Activated T-cell treated with anti-CD3 and anti-CD28 coated beads, Interleukin-2, amount 50 U/mL, for 72 hours (primary cell): ENCODE measurements at places on chromosomes 13 and 19.

DNA sequence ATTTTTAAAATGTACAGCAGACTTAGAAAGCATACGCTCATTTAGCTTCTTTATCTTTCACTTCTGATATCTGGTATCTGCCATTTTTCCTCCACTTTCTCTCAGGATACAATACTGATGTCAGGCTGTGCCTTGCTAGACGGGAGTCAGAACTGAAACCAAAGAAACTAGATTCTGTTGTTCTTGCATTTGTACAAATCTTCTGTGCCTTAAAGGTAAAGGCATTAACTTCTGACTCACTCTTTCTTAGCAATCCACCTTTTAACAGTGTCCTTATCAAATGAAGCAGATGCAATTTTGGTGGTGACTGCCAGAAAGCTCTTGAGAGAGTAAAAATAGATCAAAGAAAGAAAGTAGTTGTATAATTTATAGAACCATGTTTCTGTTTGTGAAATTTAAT is 370.4 kb downstream of the PCDH20 start:
- no peak for DNase-seq

GRCh38 chr19:46609511-46610412 is 8.6 kb downstream of the CALM3 start:
- DNase-seq: no peak

DNA sequence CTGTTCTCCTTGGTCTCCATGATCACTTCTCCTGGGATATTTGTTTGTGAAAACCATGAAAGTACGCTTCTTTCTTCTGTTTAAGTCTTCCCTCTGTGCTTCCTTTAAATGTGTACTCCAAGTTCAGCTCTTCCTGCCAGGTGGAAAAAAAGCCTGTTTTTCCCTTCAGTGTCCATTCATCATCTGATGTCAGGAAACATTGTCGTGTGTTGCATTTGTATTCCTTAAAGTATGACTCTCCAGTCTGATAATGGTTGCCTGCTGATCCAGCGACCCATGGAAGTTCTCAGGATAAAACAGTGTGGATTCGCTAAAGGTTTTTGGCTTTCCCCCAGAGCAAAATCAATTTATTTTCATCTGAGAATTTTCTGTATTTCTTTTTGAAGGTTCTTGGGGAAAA is 22.3 kb downstream of the SACS start:
- DNase-seq: no peak

DNA sequence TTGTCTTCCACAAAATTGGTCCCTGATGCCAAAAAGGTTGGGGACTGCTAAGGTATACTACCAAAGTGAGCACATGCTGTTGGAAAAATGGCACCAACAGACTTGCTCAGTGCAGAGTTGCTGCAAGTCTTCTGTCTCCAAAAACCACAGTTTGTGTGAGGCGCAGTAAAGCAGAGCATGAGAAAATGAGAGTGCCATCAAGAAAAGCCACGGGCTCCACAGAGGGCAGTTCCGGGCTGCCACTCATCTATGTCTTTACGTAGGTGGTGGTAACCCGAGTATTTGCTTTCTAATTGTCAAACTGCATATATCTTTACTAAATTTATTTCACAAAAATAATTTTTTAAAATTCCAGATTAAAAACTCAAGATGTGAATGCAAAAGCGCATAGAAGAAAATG is 123.8 kb downstream of the RNF17 start:
- DNase-seq: no peak

DNA sequence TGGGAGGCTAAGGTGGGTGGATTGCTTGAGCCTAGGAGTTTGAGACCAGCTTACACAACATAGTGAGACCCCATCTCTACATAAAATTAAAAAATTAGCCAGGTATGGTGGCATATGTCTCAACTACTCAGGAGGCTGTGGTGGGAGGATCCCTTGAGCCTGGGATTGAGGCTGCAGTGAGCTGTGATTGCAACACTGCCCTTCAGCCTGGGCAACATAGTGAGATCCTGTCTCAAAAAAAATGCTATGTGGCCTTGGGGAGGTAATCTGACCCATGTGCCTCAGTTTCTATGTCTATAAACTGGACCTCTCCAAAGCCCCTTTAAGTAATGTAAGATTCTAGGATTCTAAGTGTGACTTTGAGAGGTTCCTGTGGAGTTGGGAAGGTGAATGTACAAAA is 25.2 kb downstream of the ARL11 start:
- no peak for DNase-seq
